Stimulated activated CD8-positive, alpha-beta memory T cell treated with anti-CD3 and anti-CD28 coated beads, Interleukin-15, amount 100 ng/mL, for 24 hours (primary cell): ENCODE measurements at places on chromosomes 5 and 9.

- no peak for DNase-seq
These were observed 30.1 kb downstream of the TSPAN17 start for GRCh38 chr5:176677209-176677939.

DNA sequence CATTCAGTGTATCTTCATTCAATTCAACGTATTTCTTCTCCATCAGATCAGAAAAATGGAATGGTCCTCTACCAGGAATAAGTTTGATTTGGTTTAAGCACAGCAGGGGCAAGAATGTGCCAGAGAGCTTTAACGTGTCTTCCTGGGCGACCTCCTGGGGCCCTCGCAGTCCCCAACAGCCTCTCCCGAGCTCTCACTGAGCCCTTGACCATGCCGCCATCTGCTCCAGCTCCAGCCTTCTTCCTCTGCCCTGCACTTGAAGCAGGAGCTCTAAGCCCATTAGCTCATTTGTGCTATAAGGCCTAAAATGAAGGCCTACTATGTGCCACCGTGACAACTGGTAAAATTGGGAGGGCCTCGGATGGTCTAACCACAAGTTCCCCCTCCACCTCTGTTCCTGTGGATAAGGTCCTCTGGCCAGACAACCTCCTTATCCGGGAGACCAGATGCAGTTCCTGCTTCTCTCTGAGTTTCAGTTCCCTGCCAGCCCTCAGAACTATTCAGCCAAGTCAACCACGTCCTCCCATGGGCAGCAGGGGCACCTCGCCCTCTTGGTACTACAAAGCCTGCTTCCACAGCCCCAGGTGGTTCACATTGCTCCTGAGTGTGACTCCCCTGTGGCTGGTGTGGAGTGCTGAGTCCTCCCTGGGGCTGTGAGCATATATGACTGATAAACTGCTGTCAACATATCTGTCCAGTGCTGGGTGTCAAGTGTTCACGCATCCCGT lies 35.8 kb downstream of the C5orf15 start:
- DNase-seq: no peak

- no peak for DNase-seq
These were observed 79.0 kb upstream of the ZNF608 start for GRCh38 chr5:124825250-124825982.

- DNase-seq: no peak
These were observed 124.3 kb downstream of the SLC1A3 start for GRCh38 chr5:36730537-36731216.

- DNase-seq: no peak
These were observed 43.1 kb downstream of the POLR1E start for GRCh38 chr9:37528652-37529471.

- no peak for DNase-seq
These were observed 421.1 kb upstream of the FTMT start for GRCh38 chr5:121430538-121430937.

DNA sequence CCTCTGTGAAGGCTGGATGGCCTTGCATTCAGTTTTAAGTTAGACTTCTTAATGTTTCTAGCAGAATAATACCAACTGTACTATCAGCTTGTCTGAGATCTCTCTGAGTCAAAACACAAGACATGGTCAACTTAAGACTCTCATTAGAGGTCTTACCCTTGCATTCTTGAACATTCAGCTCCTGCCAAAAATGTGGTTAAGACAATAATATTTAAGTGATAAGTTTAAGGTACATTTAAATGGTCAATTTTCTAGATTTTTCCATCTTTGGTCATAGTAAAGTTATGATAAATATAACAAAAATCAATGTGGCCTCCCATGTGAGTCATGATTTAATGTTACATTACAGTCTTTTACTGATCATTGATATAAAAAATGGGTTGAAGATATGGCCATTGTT lies 75.0 kb downstream of the NR2F1 start:
- DNase-seq: no peak

DNA sequence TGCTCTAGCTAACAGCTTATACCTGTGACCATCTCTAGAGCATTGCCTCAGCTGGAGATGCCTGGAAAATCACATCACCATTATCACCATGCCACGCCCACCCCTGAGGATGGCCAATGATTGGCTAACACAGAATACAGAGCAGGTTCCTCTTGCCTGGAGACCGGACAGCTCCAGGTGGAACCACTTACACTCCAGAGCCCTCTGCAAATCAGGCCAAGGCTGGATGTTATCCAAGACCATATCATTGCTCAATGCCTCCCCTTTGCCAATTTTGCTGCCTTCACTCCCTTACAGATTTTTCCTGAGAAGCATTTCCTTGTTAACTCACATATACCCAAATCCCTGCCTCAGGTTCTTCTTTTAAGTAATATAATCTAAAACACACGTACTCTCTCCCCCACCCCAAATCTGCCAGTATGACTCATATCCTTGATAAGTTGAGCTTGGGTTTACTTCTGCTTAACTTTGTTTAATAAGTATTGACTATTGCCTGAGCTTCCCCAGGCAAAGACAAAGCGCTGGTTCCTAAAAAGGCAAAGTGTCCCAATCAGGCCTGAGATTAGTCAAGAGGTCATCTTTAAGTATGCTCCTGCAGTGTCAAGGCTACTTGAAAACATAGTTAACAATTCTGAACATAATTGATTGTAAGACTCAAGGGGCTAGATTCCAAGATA lies 309.6 kb downstream of the EPB41L4A start:
- no peak for DNase-seq

GRCh38 chr5:170782438-170782837 lies 1.1 kb upstream of the GABRP start:
- DNase-seq: no peak

DNA sequence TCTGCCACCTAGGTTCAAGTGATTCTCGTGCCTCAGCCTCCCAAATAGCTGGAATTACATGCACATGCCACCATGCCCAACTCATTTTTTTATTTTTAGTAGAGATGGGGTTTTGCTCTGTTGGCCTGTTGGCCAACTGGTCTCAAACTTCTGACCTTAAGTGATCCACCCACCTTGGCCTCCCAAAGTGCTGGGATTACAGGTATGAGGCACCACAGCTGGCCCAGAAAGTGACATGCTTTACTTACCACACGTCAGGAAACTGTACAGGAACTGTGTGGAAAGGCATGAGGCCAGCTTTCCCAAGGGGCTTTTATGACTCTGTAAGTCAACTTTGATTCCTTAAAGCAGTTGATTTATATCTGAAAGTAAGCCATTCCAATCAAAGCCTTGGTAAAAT lies 25.0 kb downstream of the DNAJB5 start:
- no peak for DNase-seq

DNA sequence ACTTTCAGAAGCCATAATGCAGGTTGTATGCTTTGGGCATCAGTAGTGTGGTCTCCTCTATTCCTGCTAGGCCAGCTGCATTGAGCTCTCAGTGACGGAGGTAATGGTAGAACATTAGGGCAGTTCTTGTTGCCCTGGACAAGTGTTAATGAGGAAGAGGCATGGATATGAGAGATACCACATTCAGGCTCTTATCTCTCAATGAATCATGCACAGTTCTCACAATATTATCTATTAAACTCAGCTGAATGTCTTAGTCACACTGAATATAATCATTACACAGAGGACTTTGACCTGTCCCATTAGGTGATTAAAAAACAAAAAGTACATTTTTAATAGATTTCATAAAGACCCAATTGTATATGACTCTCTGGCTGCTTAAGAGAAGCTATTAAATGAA lies 76.6 kb upstream of the SSBP2 start:
- no peak for DNase-seq

DNA sequence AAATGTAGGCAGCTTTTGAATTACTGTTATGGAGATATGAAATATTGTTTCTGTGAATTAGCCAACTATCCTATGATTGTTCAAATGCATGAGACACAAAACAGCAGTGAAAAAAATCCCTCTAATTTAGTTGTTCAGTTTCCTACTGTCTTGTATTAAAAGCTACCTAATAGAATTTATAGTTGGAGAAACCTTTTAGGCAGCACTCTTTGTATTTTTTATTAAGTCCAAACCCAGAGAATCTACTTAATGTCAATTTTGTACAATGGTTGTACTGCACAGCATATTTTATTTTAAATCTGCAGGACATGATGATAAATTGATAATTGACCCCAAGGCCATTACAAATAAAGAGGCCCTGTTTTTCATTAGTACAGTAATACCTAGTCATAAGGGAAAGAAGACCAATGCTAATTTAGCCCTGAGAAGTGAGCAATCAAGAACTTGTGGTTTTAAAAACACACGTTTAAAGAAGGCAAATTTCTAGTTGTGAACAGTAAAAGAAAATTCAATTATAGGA lies 607.5 kb downstream of the ISL1 start:
- DNase-seq: no peak

- DNase-seq: no peak
These were observed 5.9 kb downstream of the LSM11 start for GRCh38 chr5:157749462-157749799.

DNA sequence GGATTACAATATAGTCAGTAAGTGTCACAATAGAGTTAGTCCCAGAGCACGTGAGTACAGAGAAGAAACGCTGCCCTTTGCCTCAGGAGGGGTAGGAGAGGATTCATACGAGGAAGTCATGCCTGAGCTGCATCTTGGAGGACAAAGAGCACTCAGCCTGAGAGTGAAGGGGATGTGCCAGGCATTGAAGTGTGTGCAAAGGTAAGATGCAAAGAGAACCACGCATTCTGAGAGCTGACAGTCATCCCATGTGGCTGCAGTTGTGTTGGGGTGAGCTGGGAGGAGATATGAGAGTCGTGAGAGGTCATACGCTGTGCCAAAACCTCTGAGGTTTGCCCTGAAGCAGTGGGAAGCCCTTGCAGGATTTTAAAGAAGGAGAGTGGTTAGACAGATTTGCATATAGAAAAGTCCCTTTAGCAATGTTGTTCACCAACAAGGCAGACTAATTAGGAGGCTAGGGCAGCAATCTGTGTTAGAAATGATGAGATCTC lies 97.5 kb downstream of the PIP5K1B start:
- DNase-seq: no peak
